ENCODE measurements at places on chromosomes 7 and 10.

DNA sequence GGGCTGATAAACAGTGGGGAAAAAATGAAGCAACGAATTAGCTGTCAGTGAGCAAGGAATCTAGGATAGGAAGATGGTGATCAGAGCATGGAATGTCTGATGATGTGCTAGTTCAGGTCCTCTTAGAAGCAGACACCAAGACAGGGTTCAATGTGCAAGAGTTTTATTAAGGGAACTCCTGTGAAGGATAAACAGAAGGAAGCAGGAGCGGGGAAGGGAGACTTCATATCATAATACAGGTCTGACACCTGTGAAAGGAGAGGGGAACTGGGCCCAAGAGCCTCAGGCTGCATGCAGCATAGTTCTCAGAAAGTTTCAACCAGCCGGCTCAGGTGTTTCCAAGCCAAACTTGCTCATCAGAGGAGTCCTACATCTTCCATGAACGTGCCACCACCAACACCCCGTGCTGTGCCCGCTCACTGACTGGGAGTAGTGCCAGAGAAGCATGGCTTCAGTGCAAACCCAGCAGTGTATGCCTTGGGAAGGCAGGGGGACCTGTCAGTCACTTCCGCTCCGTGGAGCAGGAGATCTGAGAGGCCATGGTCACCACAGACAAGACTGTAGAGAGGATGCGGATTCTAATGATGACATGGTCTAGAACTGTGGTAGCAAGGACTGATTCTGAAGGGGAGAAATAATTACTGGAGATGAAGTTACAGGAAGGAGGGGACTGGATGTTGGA is 45.8 kb downstream of the ZNF800 start:
- DNase-seq, result no peak

GRCh38 chr10:129466703-129467358 is at the start of gene MGMT:
TSS of gene MGMT (plus strand) at chr10:129467241.
- DNase-seq, result peak; percentile 42

DNA sequence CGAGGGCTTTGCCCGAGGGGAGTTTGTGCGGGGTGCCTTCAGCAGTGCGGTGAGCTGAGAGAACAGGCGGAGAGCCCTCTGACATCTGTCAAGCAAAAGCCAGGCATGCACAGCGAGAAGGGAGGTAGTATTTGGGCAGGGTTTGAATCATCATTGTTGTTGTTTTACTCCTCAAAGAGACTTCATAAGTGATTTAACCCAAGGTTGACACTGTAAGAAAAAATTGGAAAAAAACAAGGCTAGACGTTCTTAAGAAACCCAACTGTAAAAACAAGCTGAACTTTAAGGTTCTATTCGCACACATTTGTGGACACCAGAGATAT is 1.3 kb downstream of the ADAM22 start:
- DNase-seq, result no peak

DNA sequence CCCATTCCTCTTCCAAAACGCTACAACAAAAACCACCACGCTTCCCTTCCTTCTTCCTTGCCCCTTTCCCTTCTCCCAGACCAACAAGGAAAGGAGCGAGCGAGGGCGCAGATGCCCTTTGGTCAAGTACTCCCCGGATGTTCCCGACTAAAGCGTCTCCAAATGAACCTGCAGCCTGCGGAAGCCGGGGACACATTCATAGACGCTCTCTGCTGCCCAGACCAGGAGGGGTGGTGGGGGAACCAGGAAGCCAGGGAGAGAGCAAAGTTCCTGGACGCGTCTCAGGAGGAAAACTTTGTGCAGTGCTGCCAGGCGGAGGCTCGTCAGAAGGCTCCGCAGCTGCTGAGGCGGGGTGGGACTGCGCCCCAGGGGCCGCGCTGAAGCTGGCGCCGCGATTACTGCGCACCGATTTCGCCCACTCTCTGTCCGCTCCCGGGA is 754 bp downstream of the SEMA3D start:
- DNase-seq, result peak; percentile 69

DNA sequence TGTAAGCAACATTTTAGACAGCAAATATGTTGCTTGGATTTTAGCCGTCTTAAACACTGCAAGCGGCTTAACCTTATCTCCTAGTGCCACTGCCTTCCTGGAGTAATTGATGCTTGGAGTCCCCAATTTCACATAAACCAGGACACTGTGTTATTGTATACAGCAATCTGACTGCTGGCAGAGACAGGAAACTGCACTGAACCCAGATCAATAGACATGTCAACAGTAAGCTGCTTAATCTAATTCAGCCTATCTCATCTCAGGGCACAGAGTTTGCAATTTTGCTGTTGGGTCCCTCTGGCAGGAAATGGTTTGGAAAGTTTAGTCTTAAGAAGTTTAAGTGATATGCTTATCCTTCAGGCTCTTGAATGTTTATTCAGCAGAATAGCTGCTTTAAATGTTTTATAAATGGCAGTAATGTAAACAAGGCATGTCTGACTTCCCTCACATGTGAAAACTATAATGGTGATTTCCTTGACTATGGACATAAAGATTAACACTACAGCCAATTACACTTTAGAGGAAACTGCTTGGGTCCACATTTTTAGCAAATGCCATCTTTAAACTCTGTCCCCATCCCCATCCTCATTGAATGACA is 598.6 kb downstream of the PARD3 start:
- no peak for DNase-seq

DNA sequence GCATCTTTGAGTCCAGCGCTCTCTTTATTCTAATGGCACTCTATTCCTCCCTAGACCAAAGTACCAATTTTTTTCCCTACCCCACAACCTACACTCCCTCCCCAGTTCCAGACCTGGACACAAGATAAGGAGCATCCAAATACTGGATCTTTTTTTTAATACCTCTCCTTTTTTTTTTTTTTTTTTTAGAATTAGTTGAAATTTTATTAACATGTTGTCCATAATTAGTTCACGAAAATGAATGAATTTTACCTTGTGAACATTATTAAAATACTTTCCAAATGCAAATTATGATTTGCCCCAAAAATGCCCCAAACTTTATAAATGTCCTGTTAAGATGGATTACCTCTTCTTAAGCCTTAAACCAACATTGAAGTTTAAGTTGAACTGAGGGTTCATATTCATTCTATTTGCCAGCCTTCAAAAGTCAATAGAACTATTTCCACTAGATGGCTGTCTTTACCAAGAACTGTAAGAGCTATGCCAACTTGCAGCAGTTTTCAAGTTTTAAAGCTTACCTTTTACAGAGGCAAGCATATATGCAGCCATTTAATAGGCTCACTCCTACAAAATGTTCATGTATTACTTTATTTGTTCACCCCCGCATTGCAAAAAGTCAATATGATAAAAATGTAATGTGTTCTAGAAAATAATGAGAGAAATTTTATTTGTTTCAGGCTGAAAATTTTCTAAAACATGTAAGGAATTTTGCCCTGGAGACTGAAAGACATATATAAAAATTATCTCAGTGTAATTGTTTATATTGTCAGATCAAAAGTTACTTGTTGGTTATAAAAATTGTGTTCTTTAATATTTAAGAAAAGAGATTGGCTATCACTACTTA is 39.7 kb upstream of the TNKS2 start:
- DNase-seq, result no peak

DNA sequence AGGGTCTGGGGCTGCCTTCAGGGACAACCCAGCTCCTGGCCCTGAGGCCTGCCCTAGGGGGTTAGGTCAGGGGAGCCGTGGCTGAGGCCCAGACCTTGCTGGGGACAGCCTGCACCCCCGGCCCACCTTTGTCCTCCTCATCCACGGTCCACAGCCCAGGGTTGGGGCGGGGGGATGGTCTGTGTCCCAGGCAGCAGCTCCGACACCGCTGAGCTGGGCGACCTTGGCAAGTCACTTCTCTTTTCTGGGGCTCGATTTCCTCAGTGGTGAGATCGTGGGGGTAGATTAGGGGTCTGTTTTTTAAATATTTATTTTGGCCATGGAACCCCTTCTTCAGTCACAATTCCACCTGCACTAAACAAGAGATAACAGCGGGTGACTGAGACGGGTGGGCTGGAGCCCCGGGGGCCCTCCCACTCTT is 30.9 kb downstream of the DNAJB12 start:
- no peak for DNase-seq

GRCh38 chr7:77783545-77783944 is 14.7 kb downstream of the TMEM60 start:
- no peak for DNase-seq

DNA sequence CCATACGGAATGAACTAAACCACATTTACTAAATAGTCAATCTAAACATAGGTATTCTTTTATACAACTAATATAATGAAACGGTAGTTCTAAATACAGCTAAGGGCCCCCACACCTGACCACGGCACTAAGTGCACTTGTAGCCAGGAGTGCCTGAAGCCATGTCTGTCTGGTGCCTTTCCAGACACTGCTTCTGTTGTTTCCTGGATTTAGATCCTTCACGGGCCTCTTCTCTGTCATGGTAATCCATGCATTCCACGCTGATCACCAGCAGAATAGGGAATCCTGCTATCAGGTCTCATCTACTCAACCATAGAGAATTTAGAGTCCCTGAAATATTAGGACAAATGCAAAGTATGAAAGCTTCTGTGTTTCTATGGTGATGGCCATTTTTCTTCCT is 37.8 kb downstream of the OSBPL3 start:
- DNase-seq, result no peak

- no peak for DNase-seq
Observed at GRCh38 chr7:39978230-39978934, 28.3 kb downstream of the CDK13 start.

GRCh38 chr7:144513334-144513733 is 109.8 kb upstream of the NOBOX start:
- DNase-seq, result peak; percentile 5

DNA sequence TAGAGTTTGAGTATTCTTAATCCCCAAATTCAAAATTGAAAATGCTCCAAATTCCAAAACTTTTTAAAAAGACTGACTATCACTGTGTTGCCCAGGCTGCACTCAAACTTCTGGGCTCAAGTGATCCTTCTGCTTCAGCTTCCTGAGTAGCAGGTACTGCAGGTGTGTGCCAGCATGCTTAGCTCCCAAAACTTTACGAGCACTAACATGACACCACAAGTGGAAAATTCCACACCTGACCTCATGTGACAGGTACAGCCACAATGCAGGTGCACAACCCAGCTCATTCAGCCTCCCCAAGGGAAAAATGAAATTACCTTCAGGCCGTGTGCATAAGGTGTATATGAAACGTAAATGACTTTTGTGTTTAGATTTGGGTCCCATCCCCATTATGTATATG is 16.5 kb downstream of the CDC123 start:
- no peak for DNase-seq

- peak; percentile 33 for DNase-seq
Observed at GRCh38 chr10:103241262-103242011, 4.2 kb upstream of the RPEL1 start.

DNA sequence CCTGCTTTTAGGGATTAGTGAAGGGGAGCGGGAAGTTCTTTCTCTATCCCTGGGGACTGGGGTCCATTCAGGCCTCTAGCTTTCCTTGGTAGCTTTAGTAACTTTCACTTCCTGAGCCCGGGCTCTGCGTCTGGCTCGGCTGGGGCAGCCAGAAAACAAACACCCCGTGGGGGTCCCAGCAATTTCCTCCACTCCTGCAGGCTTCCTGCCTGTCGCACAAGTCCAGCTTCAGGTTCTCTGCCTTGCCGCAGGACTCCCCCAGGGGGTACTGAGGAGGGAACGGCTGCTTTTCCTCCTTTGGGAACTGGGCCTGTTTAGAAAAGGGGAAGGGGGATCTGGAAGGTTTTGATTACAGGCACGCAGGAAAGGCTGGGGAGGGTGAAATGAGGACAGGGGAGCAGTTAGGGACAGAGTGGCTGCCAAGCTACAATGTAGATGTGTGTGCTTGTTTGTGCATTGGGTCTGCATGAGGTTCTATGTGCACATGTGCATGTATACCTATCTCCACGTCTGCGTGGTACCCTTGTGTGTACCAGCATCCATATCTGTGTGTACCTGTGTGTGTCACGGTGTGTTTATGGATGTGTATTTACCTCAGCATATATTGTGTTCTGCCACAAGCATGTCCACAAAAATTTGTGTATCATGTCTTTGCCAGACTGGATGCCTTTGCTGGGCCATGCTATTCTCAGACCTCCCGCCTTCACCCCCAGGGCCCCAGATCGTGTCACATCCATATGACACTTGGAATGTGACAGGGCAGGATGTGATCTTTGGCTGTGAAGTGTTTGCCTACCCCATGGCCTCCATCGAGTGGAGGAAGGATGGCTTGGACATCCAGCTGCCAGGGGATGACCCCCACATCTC is 2.0 kb downstream of the KAZALD1 start:
- DNase-seq, result no peak

- no peak for DNase-seq
Observed at GRCh38 chr10:95482501-95483233, 78.5 kb downstream of the SORBS1 start.

- DNase-seq, result no peak
Observed at GRCh38 chr7:66356277-66356721, 151.2 kb downstream of the TPST1 start.

GRCh38 chr7:79298145-79298760 is 155.2 kb downstream of the MAGI2 start:
- no peak for DNase-seq

All from DMS79 treated with DMSO at 0.1 percent for 48 hours (cell line).